Progenitor cell of endocrine pancreas (in vitro differentiated cells): ENCODE measurements at places on chromosomes 4 and X.
A peak's percentile ranks its signal among the peaks of the same experiment; 100 is the strongest.

DNA sequence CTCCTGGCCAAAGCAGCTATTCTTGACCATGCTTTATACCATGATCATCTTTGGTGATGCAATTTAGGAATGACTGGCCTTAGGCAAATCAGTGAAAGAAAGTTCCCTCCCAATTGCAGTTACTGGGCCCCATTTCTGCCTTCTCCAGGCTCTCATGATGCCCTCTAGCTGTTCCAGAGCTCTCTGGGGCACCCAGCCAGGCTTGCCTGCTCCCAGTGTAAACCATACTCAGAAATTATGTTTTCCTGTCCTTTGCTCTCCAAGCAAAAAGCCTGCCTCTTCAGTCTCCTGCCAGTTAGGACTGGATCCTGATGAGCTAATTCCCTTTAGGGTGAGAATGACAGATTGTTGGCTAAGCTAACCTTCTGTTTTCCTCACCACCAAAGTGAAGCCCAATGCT is 85.3 kb upstream of the RBPJ start:
- no peaks in the 10 kb centered on the region for H3K36me3 ChIP-seq
- no peak overlapping the region for H3K27ac ChIP-seq
- H3K27me3 ChIP-seq, result no peaks in the 10 kb centered on the region
- H3K4me1 ChIP-seq, result peaks cover 33% of the 10 kb centered on the region

GRCh38 chrX:153766098-153766817 is 2.2 kb downstream of the PLXNB3 start:
- peaks cover 3% of the 10 kb centered on the region for H3K27me3 ChIP-seq
- no peak overlapping the region for H3K4me3 ChIP-seq
- H3K36me3 ChIP-seq, result no peaks in the 10 kb centered on the region
- no peak for DNase-seq
- H3K27ac ChIP-seq, result no peak overlapping the region

DNA sequence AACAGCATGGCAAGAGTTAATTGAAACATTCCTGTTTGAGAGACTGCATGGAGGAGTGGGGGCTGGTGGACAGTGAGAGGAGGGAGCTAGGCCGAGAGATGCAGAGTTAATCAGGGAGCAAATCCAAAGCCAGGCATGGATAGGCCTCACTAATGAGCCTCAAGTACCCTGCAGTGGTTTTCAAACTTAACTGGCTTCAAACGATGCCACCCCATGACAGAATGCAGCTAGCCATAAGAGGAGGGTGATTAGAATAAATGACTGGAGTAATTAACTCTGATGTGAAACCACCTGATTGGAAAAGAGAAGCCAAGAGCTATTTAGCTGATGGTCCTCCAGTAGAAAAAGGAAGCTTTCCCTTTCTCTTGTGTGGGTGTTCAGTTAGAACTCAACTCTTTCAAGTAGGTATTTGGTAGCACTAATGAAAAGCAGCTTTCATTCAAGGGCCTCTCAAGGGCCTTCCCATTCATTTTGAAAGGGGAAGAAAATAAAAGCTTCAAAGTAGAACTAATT is 215.4 kb upstream of the MAB21L2 start:
- H3K4me1 ChIP-seq, result peaks cover 8% of the 10 kb centered on the region
- H3K4me3 ChIP-seq, result no peak overlapping the region
- peak overlapping the region; percentile 18 for H3K27ac ChIP-seq
- no peaks in the 10 kb centered on the region for H3K27me3 ChIP-seq
- no peak for DNase-seq

- H3K36me3 ChIP-seq, result peaks cover 6% of the 10 kb centered on the region
- DNase-seq, result no peak
- H3K4me1 ChIP-seq, result peaks cover 17% of the 10 kb centered on the region
- H3K4me3 ChIP-seq, result no peak overlapping the region
Observed at GRCh38 chrX:43618366-43619205, 37.5 kb upstream of the MAOA start.

DNA sequence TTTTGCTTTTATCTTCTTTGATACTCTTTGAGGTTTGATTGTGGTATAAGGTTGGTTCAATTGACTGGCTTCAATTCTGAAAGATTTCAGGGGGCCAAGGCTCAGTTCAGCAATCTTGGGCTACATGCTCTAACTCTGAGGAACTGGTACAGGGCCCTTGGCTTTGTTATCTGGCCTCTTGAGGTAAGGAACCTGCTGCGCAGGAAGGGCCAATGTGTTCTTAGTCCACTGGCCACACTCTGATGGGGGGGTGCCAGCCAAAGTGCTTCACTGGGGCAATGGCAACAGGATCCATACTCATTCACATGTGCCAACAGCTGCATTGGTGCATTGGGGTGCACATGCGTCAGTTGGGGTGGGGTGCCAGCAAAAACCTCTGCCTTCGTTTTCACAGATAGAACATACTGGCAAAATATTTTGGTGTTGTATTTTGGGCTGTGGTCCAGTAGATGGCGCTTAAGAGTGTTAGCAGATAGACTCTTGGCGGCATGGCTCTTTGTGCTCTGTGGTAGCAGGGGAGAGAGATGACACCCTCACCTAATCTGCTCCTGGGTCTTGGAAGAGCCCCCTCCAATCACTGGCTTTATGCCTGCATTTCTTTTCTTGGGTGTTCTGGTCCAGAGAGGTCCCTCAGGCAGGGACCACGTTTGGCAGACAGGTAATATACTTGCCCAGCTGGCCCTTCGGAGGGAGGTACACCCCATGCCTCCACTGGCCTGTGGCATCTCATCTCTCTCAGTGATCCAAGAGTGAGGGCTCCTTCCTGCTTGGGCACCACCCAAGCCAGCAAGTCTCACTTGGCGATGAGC is 42.9 kb downstream of the NDST3 start:
- H3K4me1 ChIP-seq, result no peaks in the 10 kb centered on the region
- H3K27me3 ChIP-seq, result no peaks in the 10 kb centered on the region
- DNase-seq, result no peak
- no peak overlapping the region for H3K4me3 ChIP-seq
- H3K27ac ChIP-seq, result no peak overlapping the region
- H3K36me3 ChIP-seq, result no peaks in the 10 kb centered on the region

GRCh38 chrX:153886915-153887314 is 942 bp upstream of the L1CAM start:
- H3K4me3 ChIP-seq, result no peak overlapping the region
- H3K27ac ChIP-seq, result no peak overlapping the region
- peaks cover 47% of the 10 kb centered on the region for H3K27me3 ChIP-seq

GRCh38 chr4:22764183-22764582 is 71.4 kb downstream of the GBA3 start:
- H3K27ac ChIP-seq, result no peak overlapping the region
- H3K36me3 ChIP-seq, result no peaks in the 10 kb centered on the region
- peaks cover 2% of the 10 kb centered on the region for H3K4me1 ChIP-seq
- DNase-seq, result no peak

DNA sequence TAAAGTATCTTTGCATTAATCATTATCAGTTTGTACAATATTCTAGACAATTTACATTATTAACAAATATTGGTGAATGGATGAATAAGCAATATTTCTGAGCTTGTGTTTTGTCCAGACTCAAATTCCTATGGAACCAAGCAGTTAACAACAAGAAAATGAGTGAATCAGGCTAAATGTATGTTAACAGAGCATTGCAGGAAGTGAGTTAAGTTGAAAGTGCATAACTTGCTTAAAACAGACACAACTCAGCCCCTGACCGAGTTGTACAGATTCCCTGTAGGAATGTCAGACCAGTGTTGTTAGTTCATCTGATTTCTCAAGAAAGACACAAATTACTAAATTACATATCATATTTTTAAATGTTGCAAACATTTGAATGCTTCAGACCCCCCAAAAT is 23.7 kb upstream of the CSN1S1 start:
- H3K27me3 ChIP-seq, result no peaks in the 10 kb centered on the region
- H3K36me3 ChIP-seq, result no peaks in the 10 kb centered on the region
- H3K27ac ChIP-seq, result no peak overlapping the region
- no peak for DNase-seq

DNA sequence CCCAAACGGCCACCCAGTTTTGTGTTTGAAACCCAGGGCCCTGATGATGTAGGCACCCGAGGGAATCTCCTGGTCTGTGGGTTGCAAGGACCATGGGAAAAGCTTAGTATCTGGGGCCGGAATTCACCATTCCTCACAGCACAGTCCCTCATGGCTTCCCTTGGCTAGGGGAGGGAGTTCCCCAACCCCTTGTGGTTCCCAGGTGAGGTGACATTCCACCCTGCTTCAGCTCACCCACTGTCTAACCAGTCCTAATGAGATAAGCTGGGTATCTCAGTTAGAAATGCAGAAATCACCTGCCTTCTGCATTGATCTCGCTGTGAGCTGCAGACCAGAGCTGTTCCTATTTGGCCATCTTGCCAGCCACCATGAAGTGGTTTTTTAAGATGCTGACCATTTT is 84.0 kb downstream of the PRKG2 start:
- no peak overlapping the region for H3K27ac ChIP-seq
- no peak for DNase-seq

GRCh38 chr4:2535376-2536192 is 863 bp upstream of the FAM193A start:
- peaks cover 16% of the 10 kb centered on the region for H3K4me1 ChIP-seq
- peaks cover 3% of the 10 kb centered on the region for H3K36me3 ChIP-seq
- peak; percentile 51 for DNase-seq

DNA sequence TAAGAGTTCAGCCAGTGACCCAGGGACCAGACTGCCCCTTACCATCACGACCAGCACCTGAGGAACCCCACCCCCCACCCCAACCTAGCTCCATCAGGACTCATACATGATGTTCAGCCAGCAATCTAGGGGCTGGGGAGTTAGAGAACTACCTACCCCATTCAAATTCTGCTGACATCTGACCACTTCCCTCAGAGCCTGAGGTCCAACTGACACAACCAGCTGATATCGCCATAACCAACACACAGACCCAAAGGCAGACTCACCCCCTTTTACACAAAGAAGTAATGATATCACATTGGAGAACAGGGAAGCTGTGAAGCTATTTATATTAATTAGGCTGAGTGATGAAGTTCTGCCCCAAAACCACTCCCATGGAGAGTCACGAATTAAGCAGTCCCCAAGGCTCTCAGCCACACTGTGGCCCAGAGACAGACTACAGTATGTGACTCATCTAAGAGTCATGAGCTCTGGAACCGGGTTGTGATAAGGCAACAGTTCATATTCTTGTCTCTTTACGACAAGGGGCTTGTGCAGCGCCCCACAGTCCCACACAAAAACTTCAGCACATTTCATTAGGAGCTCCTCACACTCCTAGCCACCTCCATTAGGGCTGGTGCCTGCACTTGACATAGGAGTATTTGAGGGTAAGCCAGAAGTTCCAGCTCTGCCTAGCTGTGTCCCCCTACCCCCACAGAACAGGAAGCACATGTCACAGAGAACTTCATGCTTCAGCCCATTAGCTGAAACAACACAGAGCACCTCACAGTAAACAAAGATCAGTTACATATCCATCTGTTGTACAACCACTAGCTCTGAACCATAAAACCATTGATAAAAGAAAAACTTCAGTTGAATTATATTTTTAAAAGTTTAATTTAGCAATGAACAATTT is 184.7 kb upstream of the ZCCHC13 start:
- H3K27me3 ChIP-seq, result no peaks in the 10 kb centered on the region
- H3K27ac ChIP-seq, result no peak overlapping the region
- no peaks in the 10 kb centered on the region for H3K36me3 ChIP-seq
- H3K4me1 ChIP-seq, result no peaks in the 10 kb centered on the region
- H3K4me3 ChIP-seq, result no peak overlapping the region

DNA sequence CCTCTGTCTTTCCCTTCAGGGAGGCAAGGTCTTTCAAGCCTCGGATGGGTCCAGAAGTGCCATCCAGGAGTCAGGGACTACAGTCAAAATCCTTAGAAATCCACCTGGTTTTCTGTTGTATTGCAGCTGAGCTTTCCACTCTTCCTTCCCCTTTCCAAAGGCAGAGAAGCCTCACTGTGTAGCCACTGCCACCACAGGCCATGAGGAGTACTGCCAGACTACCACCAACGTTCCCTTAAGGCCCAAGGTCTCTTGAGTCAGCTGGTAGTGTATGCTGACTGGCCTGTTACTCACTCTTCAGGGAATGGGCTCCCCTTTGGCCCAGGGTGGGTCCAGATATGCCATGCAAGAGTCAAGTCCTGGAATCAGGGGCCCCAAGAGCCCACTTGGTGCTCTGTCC is 1454.1 kb downstream of the PCDH19 start:
- DNase-seq, result no peak
- no peak overlapping the region for H3K4me3 ChIP-seq
- H3K27me3 ChIP-seq, result no peaks in the 10 kb centered on the region
- H3K36me3 ChIP-seq, result peaks cover 1% of the 10 kb centered on the region

- no peaks in the 10 kb centered on the region for H3K36me3 ChIP-seq
- no peak overlapping the region for H3K4me3 ChIP-seq
- H3K4me1 ChIP-seq, result peaks cover 10% of the 10 kb centered on the region
- peak overlapping the region; percentile 27 for H3K27ac ChIP-seq
Observed at GRCh38 chr4:94577136-94577535, 125.4 kb downstream of the PDLIM5 start.

GRCh38 chr4:153087671-153088194 is 116.5 kb upstream of the TRIM2 start:
- no peak overlapping the region for H3K4me3 ChIP-seq
- H3K4me1 ChIP-seq, result peaks cover 12% of the 10 kb centered on the region
- H3K27me3 ChIP-seq, result peaks cover 8% of the 10 kb centered on the region
- H3K36me3 ChIP-seq, result no peaks in the 10 kb centered on the region

GRCh38 chr4:7341491-7342222 is 93.1 kb downstream of the PSAPL1 start:
- H3K27ac ChIP-seq, result peak overlapping the region; percentile 29
- H3K4me1 ChIP-seq, result no peaks in the 10 kb centered on the region
- no peak for DNase-seq
- peaks cover 5% of the 10 kb centered on the region for H3K27me3 ChIP-seq
- no peaks in the 10 kb centered on the region for H3K36me3 ChIP-seq

DNA sequence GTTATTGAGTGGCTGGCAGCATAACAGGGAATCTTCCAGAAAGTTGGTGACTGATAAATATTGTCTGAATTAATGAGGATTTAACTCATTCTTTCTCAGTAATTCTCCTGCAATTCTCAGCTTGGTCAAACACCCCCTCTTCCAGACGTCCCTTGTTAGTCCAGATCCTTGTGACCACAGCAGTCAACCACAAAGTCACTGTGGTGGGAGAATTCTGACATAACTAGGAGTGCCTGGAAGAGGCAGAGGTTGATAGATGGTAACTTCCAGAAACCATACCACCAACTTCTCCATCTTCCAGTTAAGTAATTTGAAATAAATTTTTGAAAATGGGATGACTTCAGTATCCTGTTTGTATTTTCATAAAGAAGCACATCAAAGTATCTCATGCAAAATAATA is 90.1 kb downstream of the CEP44 start:
- no peak overlapping the region for H3K4me3 ChIP-seq
- no peaks in the 10 kb centered on the region for H3K36me3 ChIP-seq
- H3K27me3 ChIP-seq, result no peaks in the 10 kb centered on the region

DNA sequence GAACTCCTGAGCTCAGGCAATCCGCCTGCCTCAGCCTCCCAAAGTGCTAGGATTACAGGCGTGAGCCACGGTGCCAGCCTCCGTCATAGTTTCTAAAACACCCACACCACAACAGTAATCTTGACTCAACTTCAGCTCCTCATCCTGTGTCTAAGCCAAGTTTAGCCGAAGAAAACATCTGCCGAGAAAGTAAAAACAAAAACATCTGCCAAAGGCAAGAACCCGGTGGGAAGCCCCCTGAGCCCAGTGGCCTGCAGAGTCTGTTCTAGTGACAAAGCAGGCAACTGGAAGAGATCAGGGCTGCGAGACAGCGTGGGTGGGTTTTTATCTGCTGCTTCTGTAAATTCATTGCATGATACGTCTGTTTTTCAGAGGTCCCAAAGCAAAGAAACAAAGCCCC is 26.6 kb upstream of the CD99 start:
- H3K4me1 ChIP-seq, result peaks cover 25% of the 10 kb centered on the region
- peaks cover 1% of the 10 kb centered on the region for H3K36me3 ChIP-seq
- H3K27me3 ChIP-seq, result no peaks in the 10 kb centered on the region
